ENCODE measurements at places on chromosomes 12 and 14.
A peak's percentile ranks its signal among the peaks of the same experiment; 100 is the strongest.

- DNase-seq, result no peak
These were observed 193.4 kb upstream of the AMIGO2 start for GRCh38 chr12:47273191-47273626.

DNA sequence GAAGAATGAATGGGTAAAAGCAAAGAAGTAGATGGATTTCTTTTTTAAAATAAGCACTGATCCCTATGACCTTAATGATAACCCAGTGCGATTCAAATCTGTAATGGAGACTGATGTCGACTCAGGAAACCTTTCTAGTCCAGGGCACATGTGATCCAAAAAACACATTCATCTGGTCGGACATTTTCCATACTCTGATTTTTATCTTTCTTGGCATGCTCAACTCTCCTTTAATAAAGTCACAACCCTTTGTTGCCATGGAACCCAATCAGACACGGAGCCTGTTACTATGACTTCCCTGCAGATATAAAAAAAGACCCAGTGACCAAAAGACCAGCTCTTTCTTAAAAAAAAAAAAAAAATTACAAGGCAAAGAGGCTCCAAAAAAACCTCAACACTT, 27.9 kb downstream of the TMCC3 start:
- DNase-seq, result peak; percentile 60

DNA sequence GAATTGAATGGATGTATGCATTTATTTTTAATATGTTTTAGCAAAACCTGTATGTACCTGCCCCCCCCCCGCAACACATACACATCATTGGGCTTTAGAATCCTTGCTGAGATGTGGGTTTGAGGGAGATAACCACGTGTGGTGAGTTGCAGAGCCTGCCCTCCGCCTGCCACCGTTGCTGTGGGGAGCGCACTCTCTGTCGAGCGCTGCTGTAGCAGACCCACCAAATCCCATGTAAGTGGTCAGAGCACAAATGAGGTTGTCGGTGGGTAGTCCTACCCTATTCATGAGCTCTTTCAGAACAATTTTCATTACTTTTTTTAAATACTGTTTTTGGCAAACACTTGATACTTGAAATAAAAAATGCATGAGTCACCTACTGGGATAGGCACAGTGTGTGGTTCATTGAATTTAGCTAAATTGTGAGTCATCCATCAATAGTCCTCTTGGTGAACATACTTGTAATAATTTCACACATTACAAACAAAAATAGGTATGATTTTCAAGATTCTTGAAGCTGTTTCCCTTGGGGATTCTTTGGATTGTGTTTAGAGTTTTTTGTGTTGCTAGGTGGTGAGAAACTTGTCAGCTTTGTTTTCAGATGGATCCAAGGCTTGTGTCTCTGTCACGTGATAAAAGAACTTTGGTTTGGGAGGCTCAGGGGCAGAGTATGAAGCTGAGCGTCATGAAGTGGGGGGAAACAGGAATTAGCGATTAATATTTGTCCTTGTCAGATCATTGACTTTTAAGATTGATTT, 107.6 kb downstream of the PTCSC3 start:
- peak; percentile 14 for DNase-seq

DNA sequence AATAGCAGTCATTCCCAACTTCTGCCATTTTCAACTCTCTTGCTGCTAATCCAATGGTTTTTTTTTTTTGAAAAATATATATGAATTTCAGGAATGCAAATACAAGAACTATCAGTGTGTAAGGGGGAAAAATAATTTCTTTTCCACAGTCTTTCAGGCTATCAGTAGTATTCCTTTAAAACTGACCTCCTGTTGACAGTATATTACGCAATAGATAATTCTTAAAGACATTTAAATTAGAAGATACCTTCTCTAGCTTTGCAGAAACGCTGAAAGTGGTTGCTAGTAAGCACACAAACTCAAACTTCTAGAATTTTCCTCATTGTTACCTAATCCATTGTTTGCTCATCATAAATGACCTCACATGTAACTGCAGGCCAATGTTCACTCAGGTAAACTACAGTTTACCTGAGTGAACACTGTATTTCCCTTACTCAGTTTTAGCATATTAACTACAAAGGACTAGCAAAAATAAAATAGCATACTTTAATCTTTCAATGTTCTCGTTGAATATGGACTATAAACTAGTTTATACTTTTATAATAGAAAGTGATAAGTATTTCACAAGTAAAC, at the start of gene C12orf50:
C12orf50 (minus strand) TSS at position 309 of the 573 bp plus-strand sequence. CDS start 2,439 bp downstream, outside the sequence.
- no peak for DNase-seq

DNA sequence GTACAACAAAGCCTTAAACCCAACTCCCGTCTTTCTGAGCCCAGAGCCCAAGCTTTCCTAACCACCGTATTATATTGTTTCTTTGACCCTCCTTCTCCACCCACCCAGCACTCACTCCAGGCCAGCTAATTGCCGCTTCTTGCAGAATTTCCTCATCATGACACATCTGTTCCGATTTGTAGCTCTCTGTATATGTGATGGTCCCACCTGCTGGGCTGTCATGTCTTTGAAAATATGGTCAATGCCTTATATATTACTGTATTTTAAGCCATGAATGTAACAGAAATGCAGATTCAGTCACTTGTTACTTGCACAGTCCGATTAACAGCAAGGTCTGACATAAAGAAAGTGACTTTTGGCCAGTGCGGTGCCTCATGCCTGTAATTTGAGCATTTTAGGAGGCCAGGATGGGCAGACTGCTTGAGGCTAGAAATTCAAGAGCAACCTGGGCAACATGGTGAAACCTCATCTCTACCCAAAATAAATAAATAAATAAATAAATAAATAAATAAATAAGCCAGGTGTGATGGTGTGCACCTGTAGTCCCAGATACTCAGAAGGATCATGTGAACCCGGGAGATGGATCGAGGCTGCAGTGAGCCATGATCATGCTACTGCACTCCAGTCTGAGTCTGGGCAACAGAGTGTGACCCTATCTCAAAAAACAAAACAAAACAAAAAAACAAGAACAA, 359.8 kb downstream of the ATP23 start:
- DNase-seq, result no peak

DNA sequence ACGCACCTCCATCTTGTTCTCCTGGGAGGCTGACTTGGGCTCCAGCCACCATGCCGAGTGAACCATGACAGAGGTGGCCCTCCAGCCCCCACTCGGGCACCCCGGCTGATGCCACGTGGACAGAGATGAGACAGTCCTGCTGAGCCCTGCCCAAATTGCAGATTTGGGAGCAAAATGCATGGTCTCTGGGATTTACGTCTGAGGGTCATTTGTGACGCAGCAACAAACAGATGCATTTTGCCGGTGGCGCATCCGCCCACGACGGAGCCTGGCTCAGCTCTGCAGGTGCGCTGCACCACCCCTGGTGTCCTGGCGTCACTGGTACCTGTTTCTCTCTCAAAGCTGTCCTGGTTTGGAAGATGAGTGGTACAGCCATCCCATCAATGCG, 31.1 kb upstream of the INF2 start:
- DNase-seq, result no peak

- DNase-seq, result no peak
These were observed 246.6 kb upstream of the LRFN5 start for GRCh38 chr14:41360126-41360525.

- DNase-seq, result no peak
These were observed at the start of gene SLC25A47 for GRCh38 chr14:100323121-100323941. Gene SLC25A47 (plus strand): TSS chr14:100323339. CDS start chr14:100323415, 76 bp downstream.

GRCh38 chr14:99181241-99181640, 90.8 kb downstream of the BCL11B start:
- DNase-seq, result no peak

GRCh38 chr14:56299306-56299984, 181.2 kb downstream of the PELI2 start:
- no peak for DNase-seq

GRCh38 chr14:56295743-56296142, 177.5 kb downstream of the PELI2 start:
- DNase-seq, result no peak

GRCh38 chr12:109064143-109064542, 11.8 kb downstream of the USP30 start:
- DNase-seq, result no peak

- DNase-seq, result no peak
These were observed 1865.6 kb upstream of the FLRT2 start for GRCh38 chr14:83664389-83664788.

GRCh38 chr14:83533734-83534133, 1996.2 kb upstream of the FLRT2 start:
- no peak for DNase-seq

GRCh38 chr12:52444647-52445595, 7.0 kb downstream of the KRT6B start:
- no peak for DNase-seq

DNA sequence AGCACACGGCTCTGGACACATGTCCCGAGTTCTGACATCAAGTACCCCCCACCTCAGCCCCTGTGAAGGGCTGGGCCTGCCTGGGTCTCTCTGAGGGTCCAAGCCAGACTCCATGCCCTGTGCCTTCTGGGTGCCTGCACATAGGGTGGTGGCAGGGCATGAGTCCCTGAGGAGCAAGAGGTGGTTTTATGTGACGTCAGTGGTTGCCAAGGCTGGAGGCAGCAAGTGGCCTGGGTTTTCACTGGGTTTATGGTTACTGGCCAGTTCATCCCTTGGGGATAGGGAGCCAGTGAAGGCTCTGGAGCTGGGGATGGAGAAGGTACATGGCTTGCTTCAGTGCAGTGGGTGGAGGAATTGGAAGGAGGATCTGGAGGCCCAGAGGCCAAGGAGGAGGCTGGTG, 51.1 kb upstream of the EML1 start:
- no peak for DNase-seq

DNA sequence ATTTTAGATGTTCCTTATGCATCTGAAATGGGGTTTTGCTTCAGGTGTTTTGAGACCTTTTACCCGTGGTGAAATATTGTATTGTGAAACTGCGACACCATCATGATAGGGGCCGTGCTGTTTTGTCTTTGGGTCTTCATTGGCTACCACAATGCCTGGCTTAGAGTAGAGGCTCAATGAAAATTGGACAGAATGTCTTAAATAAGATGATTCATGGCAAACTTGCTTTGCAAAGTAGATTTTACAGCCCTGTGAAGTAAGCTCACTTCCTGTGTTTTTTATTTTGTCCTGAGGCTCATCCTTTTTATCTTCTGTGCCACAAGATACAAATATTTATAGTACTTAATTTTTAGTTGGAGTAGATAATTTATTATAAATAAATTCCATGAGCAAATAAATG, 111.3 kb upstream of the FRMD6 start:
- no peak for DNase-seq

DNA sequence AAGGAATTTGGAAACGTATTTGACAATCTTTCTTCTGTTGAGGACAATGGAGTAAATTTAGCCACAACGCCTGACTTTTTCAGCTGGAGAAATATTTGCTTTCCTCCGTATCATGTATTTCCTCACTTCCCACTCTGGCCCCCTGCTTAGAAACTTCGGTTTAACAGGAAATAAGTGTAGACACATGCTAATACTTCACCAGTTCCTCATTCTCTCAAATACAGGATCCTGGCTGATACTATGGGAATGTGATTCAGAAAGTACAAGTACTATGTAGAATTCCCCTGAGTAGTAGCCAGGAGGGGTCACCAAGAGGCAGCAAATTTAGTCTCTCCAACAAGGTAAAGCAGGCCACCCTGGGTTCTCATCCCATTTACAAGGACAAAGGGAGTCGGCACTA, 58.0 kb downstream of the FAR2 start:
- DNase-seq, result peak; percentile 8

- peak; percentile 20 for DNase-seq
These were observed 163.4 kb downstream of the SRGAP1 start for GRCh38 chr12:64007853-64008252.

GRCh38 chr12:59597385-59597781, 1.6 kb downstream of the SLC16A7 start:
- DNase-seq, result peak; percentile 76

DNA sequence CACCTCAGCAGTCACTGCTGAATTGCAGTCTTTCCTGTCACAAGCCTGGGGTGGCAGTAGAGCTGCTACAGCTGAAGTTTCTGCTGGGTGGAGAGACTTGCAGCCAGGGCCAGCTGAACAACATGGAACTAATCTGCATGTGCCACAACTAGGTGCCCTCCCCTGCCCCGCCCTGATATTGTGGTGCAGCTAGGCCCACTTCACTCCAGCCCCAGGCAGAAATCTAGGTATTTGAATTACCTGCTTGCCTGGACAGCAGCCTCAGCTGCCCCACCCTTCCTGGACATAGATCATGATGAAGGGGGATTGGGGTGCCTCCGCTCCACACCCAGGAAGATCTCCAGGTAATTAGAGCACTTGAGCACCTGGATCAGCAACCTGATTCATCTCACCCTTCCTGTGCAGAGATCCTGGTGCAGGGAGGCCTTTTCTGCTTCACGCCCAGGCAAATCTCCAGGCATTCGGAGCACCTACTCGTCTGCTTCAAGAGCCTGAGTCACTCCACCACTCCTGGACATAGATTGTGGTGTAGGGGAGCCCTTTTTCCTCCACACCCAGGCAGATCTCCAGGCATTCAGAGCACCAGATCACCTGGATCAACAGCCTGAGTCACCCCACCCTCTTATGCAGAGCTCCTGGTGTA, 477.0 kb downstream of the SOX5 start:
- no peak for DNase-seq

DNA sequence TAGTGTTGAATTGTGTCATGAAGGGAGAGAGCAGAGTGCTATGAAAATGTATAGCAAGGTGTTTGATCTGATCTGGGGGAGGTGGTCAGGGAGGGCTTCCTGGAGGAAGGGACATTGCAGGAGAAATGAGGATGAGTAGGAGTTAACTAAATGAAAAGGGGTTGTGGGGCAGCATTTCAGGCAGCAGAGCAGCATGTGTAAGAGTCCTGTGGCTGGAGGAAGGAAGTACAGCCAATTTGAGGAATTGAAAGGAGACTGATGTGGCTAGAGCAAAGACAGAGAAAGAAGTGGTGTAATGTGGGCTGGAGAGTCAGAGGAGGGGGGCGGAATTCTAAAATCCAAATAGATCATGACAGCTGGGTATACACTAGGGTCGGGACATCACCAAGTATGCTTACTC, 20.5 kb downstream of the NPC2 start:
- no peak for DNase-seq

DNA sequence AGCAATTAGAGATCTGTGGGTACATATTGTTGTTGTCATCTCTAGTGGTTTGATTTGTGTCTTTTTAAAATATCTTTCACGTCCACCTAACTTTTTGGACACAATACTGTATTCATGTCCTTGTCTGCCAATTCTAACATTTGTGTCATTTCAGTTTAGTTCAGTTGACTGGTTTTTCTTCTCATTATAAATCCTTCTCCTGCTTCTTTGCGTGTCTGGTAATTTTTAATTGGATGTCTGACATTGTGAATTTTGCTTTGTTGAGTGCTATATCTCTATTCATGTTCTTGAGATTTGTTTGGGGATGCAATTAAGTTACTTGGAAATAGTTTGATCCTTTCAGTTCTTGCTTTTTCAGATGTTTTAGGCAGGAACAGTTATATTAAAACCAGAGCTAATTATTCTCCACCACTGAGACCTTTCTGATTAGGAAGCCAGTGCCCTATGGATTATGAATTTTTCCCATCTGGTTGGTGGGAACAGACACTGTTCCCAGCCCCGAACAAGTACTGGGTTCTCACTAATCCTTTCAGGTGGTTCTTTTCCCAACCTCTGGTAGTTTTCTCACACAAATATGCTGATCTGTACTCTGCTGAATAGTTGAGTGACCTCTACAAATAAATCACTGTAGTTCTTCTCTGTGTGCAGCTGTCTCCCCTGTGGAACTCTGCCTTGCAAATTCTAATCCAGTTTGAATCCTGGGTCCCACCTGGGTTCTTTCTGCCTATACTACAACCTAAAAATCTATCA, 91.1 kb upstream of the DYNC1H1 start:
- no peak for DNase-seq

- no peak for DNase-seq
These were observed 401.4 kb downstream of the RPL10L start for GRCh38 chr14:46250113-46250703.

- DNase-seq, result peak; percentile 48
These were observed 13.2 kb upstream of the ARF6 start for GRCh38 chr14:49879646-49880204.

- DNase-seq, result no peak
These were observed 147.8 kb upstream of the PLEKHA5 start for GRCh38 chr12:18981732-18982131.
